Activated T-helper 2 cell treated with anti-CD3 and anti-CD28 coated beads, Interferon-gamma antibody, Interleukin-2, Interleukin-4, amounts not matched to agents 10 μg/mL and 5 μg/mL and 100 μg/mL, durations not matched to agents 14 hours and 24 hours and 36 hours (primary cell): ENCODE measurements at places on chromosomes 2 and 18. TPM values are rescaled to one million over a fixed set of nuclear protein-coding genes. Genes with fewer than 3 reads are reported as not detected.

GRCh38 chr2:27117995-27118524, 868 bp downstream of the CGREF1 start:
- H3K4me3 ChIP-seq: peak overlapping the region; percentile 62
- DNase-seq: no peak
- peaks cover 8% of the 10 kb centered on the region for H3K4me1 ChIP-seq

DNA sequence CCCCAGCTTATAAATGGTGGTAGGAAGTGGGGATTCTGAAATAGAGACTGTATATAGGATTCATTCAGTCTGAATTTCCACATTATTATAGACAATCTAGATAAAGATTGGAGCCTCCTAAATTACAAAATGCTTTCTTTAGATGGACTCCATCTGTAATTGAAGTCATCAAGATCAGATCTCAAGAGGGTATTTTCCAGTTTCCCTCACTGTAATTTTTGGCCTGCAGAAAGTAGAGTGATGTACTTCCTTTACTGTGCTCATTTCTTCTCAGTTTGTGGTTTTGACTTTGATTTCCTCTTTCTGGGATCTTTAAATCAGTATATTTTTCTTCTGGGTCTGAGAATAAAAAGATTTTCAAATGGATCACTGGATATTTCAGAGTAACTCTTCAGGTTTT, 7.2 kb downstream of the BABAM2 start:
- H3K27me3 ChIP-seq: no peaks in the 10 kb centered on the region
- peaks cover 68% of the 10 kb centered on the region for H3K4me1 ChIP-seq
- peak overlapping the region; percentile 59 for H3K27ac ChIP-seq
- DNase-seq: no peak
- H3K4me3 ChIP-seq: no peak overlapping the region
- H3K36me3 ChIP-seq: peaks cover 70% of the 10 kb centered on the region

- H3K27me3 ChIP-seq: no peaks in the 10 kb centered on the region
- H3K4me1 ChIP-seq: peaks cover 23% of the 10 kb centered on the region
- peak overlapping the region; percentile 98 for H3K4me3 ChIP-seq
- H3K36me3 ChIP-seq: peaks cover 12% of the 10 kb centered on the region
Measured at GRCh38 chr18:21598726-21599584, 1.5 kb downstream of the ESCO1 start.

GRCh38 chr2:11495844-11496681, 30.1 kb upstream of the E2F6 start:
- peaks cover 5% of the 10 kb centered on the region for H3K4me1 ChIP-seq
- H3K27me3 ChIP-seq: peaks cover 10% of the 10 kb centered on the region
- no peaks in the 10 kb centered on the region for H3K36me3 ChIP-seq
- no peak for DNase-seq
- H3K4me3 ChIP-seq: no peak overlapping the region

- H3K27me3 ChIP-seq: peaks cover 33% of the 10 kb centered on the region
- H3K27ac ChIP-seq: no peak overlapping the region
- H3K36me3 ChIP-seq: no peaks in the 10 kb centered on the region
- no peak overlapping the region for H3K4me3 ChIP-seq
- no peaks in the 10 kb centered on the region for H3K4me1 ChIP-seq
Measured at GRCh38 chr2:219419331-219420197, 1.4 kb downstream of the DES start.

GRCh38 chr2:98484121-98484557, 39.5 kb downstream of the INPP4A start:
- H3K4me3 ChIP-seq: peak overlapping the region; percentile 35
- peak overlapping the region; percentile 26 for H3K27ac ChIP-seq
- DNase-seq: no peak
- H3K27me3 ChIP-seq: no peaks in the 10 kb centered on the region
- peaks cover 85% of the 10 kb centered on the region for H3K4me1 ChIP-seq

DNA sequence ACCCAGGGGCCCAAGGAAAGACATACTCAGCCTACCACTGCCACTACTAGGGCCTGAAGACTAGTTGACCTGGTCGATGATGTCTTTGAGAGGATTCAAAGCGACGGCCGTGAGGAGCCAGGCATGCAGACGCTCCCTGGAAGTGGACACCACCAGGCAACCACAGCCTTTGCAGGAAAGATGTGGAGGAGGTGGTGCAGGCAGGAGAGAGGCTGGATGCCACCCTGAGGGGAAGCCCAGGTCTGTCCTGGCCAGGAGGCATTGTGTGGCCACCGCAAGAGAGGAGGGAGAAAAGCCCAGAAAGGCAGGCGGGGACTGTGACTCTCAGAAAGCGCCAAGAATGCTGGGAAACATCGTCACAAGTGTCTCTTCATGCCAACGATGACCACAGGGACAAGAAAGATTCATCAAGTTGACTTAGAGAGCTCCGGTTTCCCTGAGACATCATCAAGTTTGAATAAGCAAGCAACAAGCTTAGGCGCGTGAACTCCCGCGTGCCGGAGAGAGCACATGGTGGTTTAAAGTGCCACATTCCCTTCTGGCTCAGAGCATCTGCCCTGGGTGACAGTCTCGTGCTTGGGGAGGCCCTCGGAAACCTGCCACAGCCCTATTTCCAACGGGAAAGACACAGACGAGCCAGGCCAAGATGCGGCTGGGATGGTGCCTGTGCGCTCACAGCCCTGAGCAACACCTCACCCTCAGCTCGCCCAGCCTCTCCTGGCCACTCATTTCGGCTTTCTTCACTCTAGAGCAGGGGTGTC, 464.5 kb upstream of the SALL3 start:
- no peak for DNase-seq
- H3K27me3 ChIP-seq: no peaks in the 10 kb centered on the region
- H3K36me3 ChIP-seq: no peaks in the 10 kb centered on the region
- H3K27ac ChIP-seq: no peak overlapping the region
- no peak overlapping the region for H3K4me3 ChIP-seq

DNA sequence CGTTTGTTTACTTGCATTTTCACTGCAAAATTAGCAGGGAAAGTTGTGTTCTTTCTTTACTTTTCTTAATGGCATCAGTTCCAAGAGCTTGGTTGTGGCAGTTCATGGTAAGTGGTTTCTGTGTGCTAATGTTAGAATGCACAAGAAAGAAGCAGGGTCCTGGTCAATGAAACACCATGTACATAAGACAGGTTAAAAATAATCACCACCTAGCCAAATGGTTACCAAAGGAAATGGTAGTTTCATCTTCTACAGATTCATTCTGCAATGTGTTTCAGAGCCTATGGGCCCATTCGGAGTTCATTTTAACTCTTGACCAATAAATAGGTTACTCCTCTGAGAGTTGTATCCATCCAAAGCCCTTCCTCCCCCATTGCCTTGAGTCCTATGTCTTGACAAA, 18.1 kb upstream of the RPE start:
- no peak overlapping the region for H3K4me3 ChIP-seq
- H3K36me3 ChIP-seq: no peaks in the 10 kb centered on the region
- H3K4me1 ChIP-seq: peaks cover 4% of the 10 kb centered on the region
- no peak overlapping the region for H3K27ac ChIP-seq

- DNase-seq: no peak
- H3K4me1 ChIP-seq: peaks cover 18% of the 10 kb centered on the region
- H3K27ac ChIP-seq: no peak overlapping the region
- H3K27me3 ChIP-seq: no peaks in the 10 kb centered on the region
Measured at GRCh38 chr2:206801418-206802189, 36.2 kb downstream of the FASTKD2 start.

- H3K4me1 ChIP-seq: peaks cover 68% of the 10 kb centered on the region
- DNase-seq: no peak
- peak overlapping the region; percentile 46 for H3K4me3 ChIP-seq
- H3K27me3 ChIP-seq: no peaks in the 10 kb centered on the region
Measured at GRCh38 chr2:98734162-98734561, 3.2 kb upstream of the MGAT4A start.

DNA sequence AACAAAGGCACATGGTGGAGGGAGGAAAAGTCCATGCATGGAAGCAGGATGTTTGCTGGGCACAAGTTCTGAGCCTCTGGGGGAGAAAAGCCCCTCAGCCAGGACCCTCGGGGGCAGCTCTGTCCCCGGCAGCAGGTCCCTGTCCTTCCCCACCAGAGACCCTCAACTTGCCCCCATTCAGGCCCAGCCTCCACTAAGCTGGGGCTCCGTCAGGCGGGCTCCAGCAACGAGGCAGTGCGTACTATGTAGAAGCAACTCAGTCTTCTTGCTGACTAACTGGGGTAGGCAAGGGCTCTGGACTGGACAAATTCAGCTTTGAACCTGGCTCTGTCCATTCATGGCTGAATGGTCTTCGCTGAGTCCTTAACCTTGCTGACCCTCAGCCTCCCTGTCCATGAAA, 23.0 kb downstream of the CFAP65 start:
- no peaks in the 10 kb centered on the region for H3K27me3 ChIP-seq
- no peak for DNase-seq
- H3K36me3 ChIP-seq: no peaks in the 10 kb centered on the region
- H3K27ac ChIP-seq: no peak overlapping the region
- H3K4me1 ChIP-seq: no peaks in the 10 kb centered on the region

DNA sequence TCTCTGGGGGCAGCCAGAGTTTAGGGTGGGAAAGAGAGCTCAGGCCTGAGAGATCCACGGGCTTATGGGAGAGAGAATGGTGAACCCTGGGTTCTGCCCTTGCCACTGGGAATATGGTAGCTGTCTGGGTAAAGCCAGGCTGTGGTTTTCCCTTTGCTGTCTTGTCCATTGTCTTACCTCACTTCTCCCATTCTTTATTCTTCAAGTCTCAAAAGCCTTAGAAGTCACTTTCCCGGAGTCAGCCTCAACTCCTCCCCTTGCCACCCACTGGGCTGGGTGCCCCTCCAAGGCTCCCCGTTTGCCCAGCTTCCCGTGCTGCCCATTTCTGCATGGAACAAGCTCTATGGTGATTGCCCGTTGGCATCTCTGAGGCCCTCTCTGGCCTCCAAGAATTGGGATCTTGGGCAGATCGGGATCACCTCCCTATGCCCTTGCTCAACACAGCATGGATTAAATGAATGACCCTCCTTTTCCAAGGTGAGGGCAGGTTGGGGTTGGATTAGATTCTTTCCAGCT, 228.2 kb downstream of the HAUS1 start:
- peaks cover 65% of the 10 kb centered on the region for H3K27me3 ChIP-seq
- peaks cover 23% of the 10 kb centered on the region for H3K4me1 ChIP-seq
- no peak overlapping the region for H3K4me3 ChIP-seq
- no peak for DNase-seq

DNA sequence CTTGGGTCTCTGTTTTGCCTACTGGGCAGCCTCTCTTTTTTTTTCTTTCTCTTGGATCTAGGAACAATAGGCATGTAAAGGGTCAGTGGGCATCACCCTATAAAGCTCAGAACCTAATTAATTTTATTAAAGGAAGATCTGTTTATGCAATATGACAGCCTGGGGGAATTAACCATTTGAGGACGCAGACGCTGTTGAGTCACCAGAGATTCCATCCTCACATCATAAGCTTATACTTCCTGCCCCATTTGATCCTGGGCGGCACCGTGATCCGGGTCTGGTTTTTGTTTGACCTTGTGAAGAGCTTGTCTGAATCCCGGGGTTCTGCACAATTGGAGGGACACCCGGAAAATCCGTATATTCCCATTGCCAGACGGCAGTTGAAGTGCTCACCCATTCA, 16.8 kb upstream of the BCL11A start:
- H3K36me3 ChIP-seq: no peaks in the 10 kb centered on the region
- no peak for DNase-seq
- H3K4me3 ChIP-seq: no peak overlapping the region
- peaks cover 47% of the 10 kb centered on the region for H3K27me3 ChIP-seq
- peaks cover 2% of the 10 kb centered on the region for H3K4me1 ChIP-seq
- H3K27ac ChIP-seq: no peak overlapping the region

DNA sequence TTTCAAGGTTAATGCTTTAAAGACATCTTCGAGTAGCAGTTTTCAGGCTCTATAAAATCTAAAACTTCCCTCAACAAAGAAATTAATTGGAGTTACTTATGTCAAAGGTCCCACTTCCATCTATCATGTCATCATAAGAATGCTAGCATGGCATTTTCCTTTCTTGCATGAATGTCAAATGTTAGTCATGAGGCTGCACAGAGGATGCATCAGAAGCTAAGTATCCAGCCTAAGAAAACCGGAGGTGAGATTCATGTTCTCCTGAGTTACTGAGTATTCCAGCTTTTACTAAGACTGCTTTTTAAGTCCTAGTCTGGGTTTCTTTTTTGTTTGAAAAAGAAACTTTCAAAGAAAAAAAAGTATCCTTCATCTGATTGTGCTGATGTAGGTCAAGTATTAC, 130.6 kb upstream of the CDH19 start:
- DNase-seq: no peak
- no peak overlapping the region for H3K27ac ChIP-seq

DNA sequence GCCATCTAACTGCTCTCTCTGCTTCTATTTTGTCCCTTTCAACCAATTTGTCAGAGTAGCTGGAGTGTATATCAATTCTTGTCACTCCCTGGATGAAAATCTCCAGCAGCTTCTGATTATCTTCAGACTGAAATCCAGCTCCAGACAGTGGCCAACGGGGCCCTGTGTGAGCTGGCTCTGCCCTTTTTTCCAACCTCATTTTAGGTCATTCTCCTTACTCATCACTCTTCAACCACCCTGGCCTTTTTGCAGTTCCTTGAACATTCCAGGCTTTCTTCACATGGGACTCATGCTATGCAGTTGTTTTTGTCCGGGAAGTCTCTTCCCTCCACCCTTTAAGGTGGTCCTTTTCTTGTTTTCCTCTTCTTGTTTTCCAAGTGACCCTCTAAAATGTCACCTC, 15.4 kb upstream of the FAP start:
- DNase-seq: no peak
- H3K36me3 ChIP-seq: no peaks in the 10 kb centered on the region
- H3K4me1 ChIP-seq: peaks cover 15% of the 10 kb centered on the region
- H3K27ac ChIP-seq: no peak overlapping the region

DNA sequence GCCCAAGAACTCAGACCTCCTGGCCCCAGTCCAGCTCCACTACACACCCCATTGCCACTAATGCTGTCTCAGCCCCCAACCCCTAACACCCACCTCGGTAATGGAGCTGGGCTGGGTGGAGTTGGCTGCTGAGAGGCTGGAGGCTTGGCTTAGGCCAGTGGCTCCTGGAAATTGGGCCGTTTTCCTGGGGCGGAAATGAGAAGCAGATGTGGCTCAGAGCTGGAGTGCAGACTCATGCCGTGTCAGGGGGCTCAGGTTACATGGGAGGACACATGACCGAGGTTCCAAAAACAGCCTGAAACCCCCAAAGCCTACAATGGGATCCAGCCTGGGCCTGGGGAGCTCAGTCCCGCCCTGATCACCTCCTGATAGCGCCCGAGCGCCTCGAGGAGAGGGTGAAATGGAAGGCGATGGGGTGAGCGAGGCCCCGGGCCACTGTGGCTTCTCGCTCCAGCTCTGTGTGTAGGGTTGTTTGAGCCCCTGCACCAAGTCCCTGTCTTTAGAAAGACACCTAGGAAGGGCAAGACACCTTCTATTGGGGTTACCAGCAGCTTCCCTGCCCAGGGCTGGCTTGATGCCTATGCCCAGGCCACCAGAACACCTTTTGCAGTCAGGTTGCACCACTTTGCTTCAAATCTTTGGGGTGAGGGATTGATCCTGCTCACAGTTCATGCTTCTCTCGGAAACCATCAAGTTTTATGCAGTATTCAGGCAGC, 175.7 kb upstream of the HAAO start:
- no peak overlapping the region for H3K4me3 ChIP-seq
- peaks cover 1% of the 10 kb centered on the region for H3K27me3 ChIP-seq
- no peak for DNase-seq
- no peaks in the 10 kb centered on the region for H3K36me3 ChIP-seq

The STAT4 gene
- 92.2 and 96.9 TPM in 2 replicates for total RNA-seq

The SERPINB10 gene
- not detected in 2 replicates for total RNA-seq

The MLPH gene
- not detected in 2 replicates for total RNA-seq

The COLEC12 gene
- total RNA-seq: not detected in 2 replicates

The GIGYF2 gene
- 63.7 and 64.7 TPM in 2 replicates for total RNA-seq

The ERFE gene
- total RNA-seq: 0.46 and 1.1 TPM in 2 replicates

The SH3RF3 gene
- total RNA-seq: 0.64 and 0.78 TPM in 2 replicates

The MYCN gene
- not detected in 2 replicates for total RNA-seq

The UGT1A3 gene
- total RNA-seq: not detected in 2 replicates

The PCARE gene
- total RNA-seq: not detected in 2 replicates

The RTKN gene
- 2.2 and 3.9 TPM in 2 replicates for total RNA-seq

The C2orf68 gene
- 34.7 and 35.6 TPM in 2 replicates for total RNA-seq

The EGR4 gene
- total RNA-seq: 0.46 and 0.53 TPM in 2 replicates

The INHBB gene
- total RNA-seq: not detected in 2 replicates
